ENCODE measurements at places on chromosomes 1 and 21.

GRCh38 chr21:34897828-34898227 lies 151.3 kb downstream of the RUNX1 start:
- DNase-seq = no peak

- DNase-seq = no peak
Observed at GRCh38 chr1:227322376-227322775, 4.1 kb upstream of the CDC42BPA start.

DNA sequence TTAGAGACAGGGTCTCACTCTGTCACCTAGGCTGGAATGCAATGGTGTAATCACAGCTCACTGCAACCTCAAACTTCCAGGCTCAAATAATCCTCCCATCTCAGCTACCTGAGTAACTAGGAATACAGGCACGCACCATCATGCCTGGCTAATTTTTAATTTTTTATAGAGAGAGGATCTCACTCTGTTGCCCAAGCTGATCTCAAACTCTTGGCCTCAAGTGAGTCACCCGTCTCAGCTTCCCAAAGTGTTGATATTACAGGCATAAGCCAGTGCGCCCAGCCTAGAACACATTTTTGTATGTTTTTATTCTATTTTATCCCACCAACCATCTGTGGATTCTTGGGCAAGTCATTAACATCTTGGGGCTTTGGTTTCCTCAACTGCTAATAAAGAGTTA lies 100.5 kb downstream of the AK5 start:
- no peak for DNase-seq

- DNase-seq = no peak
Observed at GRCh38 chr1:190183588-190183987, 294.1 kb downstream of the BRINP3 start.

DNA sequence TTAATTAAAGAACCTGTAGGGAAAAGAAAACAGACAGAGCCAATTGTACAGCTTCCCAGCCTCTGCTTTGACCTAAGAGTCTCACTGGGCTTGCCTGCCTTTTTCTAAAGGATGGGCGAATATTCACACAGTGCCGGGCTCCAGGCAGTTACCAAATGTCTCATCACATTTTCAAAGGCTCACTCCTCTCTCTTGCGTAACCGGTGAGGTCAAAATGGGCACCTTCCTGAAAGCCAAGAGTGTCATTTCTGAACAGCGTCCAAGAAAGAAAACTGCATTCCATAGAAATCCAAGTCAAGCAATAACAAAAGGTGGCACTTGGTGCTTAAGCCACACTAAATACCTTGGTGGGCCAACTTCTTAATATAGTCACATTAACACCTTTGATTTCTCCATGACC lies 710 bp upstream of the PALMD start:
- DNase-seq = peak; percentile 32
